ENCODE measurements at places on chromosomes 5 and 9.
A peak's percentile ranks its signal among the peaks of the same experiment; 100 is the strongest.

DNA sequence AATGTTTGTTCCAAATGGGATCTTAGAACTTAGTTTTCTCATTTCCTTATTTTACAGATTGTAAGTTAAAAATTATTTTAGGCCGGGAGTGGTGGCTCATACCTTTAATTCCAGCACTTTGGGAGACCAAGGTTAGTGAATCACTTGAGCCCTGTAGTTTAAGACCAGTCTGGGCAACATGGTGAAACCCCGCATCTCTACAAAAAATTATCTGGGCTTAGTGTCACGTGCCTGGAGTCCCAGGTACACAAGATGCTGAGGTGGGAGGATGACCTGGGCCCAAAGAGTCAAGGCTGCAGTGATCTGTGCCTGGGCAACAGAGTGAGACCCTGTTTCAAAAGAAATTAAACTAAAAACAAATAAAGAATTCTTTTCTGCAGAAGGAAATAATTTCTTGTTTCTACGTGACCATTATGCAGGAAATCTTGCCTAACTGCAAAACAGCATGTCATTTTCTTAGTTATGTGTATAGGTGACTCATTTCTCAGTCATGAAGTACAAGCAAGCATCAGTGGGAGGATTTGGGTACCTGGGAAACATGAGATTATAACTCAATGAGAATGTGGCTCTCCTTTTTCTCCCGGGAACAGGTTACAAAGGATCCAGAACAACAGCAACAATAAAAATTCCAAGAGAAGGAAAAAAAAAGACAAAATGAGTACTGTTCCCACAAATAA lies 375.1 kb upstream of the ST8SIA4 start:
- DNase-seq: no peak

DNA sequence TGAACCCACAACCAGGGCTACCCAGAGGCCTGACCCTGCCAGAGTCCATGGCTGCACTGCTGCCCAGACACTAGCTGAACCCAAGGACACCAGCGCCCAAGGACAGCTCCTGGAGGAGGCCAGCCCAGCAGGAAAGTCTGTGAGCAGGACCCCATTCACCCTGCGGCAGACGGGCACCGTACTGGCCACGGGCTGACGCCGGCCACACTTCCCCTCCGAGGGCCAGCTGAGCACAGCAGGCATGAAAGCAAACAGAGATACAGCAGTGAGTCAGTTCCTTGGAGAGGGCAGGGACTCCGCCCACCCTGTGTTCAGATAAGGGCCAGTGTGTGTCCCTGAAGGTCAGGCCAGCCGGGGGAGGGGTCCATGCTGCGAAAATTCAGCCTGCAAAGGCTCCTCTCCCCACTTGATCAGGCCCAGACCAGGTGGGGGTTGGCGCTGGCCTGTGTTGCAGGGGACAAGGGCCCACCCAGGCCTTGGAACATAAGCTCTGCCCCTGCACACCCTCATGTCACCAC lies 3.2 kb downstream of the RNF208 start:
- DNase-seq: no peak

- DNase-seq: no peak
These were observed 3.9 kb downstream of the CDKN2B start for GRCh38 chr9:22005021-22005701.

GRCh38 chr5:32279786-32280185 lies 33.0 kb downstream of the MTMR12 start:
- peak; percentile 24 for DNase-seq

DNA sequence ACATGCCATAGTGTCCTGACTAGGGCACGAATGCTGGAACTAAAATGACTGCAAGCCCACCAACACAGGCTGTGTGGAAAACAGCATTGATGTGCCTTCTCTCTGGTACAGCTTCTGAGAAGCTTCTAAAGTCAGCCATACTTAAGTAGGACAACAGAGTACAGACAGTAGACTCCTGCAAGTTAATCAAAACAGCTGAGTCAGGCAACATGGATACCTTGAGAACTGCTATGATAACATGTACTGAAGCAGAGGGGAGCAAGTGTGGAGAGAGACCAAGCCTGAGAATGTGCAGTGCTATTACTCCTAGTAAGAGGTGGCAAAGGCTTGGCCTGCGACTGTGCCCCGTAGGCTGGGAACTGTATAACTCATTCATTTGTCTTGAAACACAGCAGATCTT lies 2.5 kb downstream of the ISCA1 start:
- DNase-seq: no peak

DNA sequence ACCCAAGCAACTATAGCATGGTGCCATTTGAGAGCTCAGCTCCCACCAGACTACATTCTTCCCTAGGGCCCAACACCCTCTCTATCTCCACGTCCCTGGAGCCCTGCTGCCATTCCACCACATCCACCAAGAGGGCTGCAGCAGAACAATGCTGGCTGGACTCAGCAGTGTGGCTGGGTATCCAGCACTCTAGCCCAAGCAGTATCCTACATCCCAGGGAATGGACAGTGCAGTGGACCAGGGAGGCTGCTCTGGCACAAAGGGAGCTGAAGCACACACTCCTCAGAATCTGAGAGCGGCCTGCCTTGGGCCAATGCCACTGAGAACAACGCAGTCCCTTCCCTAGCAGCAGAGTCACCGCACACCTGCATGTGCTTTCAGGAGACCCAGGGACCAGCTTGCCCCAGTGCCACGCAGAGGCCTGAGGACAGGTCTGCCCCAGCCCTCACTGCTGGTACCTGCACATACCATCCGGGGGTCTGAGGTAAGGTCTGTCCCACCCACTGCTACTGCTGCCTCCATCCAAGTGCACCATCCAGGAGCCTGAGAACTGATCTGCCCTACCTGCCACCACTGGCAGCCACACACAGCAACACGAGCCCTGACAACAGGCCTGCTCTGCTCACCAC lies 95.9 kb downstream of the ZDHHC21 start:
- DNase-seq: no peak

DNA sequence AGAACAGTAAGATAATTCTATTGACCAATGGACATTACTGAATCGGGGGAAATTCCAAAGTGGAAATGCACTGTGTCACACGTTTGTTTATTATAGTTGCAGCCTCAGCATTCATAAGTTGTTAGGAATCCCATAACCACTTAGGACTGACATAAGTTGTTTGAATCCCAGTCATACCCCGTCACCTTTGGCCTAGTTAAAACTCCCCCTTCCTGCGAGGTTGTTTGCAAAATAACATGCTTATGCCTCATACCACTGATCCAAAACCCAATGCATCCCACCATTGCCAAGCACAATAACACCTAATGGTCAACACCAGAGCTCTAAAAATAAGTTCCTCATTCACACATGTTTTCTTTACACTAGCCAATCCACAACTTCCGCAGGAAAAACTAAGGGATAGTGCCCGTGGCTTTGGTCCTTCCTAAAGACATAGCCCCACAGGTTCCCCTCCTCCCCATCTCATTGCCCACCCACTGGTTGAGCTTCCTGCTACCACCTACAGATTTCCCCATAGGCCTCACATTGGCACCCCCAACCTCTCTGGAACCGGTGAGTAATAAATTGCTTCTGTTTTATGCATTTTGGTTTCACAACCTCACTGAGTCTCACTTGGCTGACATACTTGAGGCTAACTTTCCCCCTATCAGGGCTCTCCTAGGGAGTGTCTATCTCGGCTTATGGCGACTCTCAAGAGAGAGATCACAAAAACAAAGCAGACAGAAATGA lies 42.3 kb upstream of the MUSK start:
- no peak for DNase-seq

DNA sequence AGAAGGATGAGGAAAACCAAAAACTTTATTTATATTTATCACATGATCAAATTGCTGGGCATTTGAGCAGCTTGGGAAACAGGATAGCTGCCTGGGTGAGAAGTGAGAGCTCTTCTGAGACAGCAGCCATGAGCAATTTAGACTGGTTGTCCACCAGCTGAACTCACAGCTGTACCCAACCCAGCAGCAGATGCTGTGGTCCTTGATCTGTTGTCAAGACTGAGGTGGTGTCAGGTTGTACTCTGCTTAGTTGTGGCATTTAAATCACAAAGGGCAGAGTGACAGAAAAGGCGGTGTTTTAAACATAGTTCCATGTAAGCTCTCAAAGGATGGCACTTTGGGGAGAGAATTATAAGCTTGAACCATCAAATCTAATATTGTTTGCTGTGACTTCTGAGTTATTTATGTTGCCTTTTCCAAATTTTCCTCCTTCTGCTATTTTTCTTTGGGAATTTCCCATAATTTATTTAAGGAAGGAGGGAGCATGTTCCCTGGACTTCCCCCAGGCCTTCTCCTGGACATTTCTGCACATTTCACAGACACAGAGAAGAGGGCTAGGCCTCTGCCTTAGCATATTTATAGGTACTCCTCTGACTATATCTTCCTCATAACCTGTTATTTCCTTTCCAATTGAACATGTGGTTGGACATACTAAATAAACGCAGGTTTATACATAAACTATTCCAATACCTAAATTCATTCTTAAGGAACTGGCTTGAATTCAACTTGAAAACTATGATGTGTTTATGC lies 117.7 kb upstream of the FER start:
- no peak for DNase-seq

GRCh38 chr9:33446240-33446945 lies 1.0 kb downstream of the AQP3 start:
- no peak for DNase-seq

DNA sequence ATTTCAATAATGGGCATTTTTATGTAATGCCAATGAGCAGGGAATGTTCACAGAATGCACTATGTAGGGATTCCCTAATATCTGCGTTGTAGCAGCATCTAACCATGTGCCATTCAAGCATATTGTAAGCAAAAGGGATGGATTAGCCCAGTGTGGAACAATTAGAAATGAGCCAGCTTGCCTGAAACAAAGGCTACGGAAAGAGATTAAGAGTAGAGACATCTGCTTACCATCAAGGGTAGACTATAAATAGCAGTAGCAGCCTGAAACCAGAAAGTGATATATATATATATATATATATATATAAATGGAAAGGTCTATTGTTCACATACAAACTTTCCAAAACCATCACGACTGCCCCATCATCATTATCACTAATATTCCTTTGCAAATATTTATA lies 31.9 kb upstream of the CEP120 start:
- DNase-seq: no peak

DNA sequence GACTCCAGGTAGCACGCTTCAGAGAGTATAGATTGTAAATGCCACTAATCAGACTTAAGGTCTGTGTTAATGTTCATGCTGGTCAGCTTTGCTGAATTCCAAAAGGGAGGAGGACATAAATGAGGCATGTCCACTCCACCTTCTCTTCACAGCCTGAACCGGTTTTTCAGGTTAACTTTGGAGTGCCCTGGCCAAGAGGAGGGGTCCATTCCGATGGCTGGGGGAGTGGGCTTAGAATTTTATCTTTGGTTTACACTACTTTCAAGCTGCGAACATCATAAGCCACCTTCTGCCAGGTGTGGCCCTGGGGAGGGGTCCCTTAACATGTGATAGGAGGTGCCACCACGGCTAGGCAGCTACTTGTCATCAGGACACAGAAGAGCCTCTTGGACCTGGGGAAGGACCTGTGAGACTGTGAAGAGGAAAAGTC lies 24.2 kb downstream of the ABO start:
- DNase-seq: peak; percentile 93

- DNase-seq: no peak
These were observed 17.8 kb downstream of the FBXO38 start for GRCh38 chr5:148401604-148402003.

DNA sequence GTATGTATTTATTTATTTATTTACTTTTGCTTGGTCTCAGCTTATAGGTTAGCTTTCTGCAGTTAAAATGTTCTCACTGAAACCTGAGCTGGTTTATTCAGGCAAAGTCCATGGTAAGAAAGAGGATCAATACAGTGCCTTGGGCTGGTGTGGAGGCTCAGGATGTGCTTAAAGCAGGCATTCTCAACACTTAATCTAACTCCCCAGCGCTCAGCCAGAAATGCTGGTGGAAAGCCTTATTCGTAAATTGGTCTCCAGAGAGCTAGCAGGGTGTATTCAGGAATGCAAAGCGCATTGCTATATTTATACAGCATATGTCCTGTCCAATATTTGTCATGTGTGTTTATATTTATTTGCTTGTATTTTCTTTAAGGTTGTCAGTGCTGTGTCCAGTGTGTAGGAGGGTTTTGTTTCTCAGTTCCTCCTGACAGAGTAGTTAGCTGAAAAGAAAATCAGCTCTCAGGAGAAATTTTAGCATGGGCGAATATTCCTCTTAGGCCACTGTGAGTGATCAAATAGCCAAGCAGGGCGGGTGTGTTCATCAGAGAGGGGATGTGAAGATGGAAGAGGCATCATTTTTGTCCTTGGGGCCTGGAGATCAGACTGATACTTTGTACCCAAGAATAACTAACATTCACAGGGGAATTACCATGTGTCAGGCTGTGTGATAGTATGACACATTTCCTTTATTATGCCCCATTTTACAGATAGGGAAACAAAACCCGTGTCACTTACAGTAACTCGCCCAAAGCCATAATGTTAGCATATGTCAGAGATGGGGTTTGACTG lies 65.8 kb downstream of the DOCK2 start:
- no peak for DNase-seq

DNA sequence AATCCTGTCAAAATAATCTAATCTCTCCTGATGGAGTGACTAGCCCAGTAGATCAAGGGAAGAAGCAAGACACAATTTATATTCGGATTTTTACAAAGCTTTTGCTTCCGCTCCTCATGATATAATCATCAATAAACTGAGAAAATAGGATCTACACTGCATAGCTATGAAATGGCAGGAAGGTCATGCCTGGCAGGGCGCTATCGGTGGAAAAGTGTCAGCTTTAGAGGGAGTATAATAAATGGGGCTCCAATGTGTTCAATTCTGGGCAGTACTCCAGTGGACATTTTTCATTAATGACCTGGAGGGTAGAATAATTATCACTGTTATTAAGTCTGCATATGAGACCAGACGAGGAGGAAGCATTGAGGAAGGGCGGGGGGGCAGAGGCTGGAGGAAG lies 1013.3 kb upstream of the DMAC1 start:
- no peak for DNase-seq

- DNase-seq: no peak
These were observed 123.6 kb downstream of the ELAVL2 start for GRCh38 chr9:23702311-23702922.

GRCh38 chr9:86500031-86500430 lies 145.8 kb upstream of the TUT7 start:
- DNase-seq: no peak

GRCh38 chr5:79329453-79329852 lies 93.5 kb downstream of the JMY start:
- no peak for DNase-seq

DNA sequence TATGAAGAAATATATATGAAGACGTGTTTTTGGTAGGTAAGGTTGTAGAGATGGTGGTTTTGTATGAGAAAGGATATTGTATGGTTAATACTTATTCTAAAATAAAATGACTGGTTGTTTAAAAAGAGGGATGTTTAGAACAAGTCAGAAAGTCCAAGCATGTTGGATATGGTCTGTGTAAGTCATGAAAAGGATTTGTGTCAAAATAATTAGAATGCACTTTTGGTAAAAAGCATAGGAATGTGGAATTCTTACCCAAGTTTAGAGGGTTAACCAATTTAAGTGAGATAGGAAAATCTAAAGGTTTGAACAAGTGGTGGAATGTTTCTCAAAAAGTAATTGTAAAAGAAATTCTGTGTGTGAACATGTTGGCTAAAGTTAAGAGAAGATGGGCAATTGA lies 1556.5 kb upstream of the C9orf72 start:
- no peak for DNase-seq

Measured in DMS79 treated with DMSO at 0.1 percent for 48 hours (cell line).